ENCODE measurements at places on chromosomes 11 and 22.
A peak's percentile ranks its signal among the peaks of the same experiment; 100 is the strongest.

- no peak for DNase-seq
Measured at GRCh38 chr22:45006111-45006963, 3.5 kb downstream of the PHF21B start.

DNA sequence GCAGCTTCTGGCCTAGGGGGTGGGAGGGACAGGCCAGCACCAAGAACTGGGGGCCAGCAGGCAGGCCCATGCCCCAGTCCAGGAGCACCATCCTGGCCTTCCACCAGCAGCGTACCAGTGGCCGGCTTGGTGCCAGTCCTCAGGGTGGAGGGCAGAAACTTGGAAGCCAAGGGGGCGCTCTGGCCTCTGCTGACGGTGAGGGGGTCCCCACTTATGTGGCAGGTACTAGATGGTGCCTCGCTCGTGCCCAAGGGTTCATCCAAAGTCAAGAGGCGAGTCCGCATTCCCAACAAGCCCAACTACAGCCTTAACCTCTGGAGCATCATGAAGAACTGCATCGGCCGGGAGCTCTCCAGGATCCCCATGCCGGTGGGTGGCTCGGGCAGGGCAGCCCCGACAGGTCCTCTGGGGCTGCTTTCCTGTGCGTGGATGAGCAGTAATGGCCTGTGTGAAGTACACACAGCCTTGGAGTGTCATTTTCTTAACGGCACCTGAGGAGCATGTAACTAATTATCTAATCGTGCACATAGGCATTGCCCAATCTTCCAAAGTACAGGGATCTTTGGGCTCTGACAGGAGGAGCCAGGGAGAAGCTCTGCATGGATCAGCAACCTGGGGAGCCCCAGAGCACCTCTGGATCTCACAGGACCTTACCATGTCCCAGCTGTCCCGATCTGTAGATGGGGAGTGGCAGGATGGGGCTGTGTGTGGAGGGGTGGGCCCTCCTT is 79.1 kb downstream of the MORC2 start:
- no peak for DNase-seq

DNA sequence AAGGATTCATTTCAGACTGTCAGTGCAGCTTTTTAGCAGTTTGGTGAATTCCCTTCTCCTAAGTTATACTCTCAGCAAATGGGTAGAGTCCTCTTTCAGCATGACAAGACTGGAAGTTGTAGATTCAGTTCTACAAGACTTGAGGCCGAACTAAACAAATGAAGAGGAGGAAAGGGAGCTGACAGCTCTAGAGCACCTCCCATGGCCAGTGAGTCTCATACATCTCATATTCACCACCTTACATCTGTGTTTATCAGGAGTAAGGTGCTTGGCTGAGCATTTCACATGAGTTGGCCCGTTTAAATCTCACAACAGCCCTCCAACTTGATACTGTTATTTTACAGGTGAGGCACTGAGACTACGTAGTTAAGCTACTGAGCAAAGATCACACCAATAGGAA is 30.4 kb downstream of the SEZ6L start:
- DNase-seq, result no peak

DNA sequence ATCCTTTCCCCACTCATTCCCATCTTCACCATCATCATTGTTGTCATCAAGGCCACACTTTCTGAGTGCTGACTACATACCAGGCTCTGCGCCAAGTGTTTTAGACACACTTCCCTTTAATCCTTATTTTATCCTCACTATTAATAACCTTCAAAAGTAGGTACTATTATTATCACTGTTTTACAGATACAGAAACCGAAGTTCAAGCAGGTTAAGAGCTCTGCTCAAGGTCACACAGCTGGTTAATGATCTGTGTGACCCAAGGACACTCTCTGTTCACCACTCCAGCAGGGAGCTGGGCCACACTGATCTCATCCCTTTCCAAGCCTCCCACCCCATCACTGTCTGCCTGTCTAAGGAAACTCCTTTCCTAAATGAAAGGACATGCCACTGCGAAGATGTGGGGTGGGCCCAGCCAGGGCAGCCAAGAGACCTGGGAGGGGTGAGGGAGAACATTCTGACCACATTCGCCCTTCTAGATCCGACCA is 17.2 kb upstream of the TSKU start:
- no peak for DNase-seq

- no peak for DNase-seq
Measured at GRCh38 chr11:70908223-70908622, 344.2 kb downstream of the SHANK2 start.

DNA sequence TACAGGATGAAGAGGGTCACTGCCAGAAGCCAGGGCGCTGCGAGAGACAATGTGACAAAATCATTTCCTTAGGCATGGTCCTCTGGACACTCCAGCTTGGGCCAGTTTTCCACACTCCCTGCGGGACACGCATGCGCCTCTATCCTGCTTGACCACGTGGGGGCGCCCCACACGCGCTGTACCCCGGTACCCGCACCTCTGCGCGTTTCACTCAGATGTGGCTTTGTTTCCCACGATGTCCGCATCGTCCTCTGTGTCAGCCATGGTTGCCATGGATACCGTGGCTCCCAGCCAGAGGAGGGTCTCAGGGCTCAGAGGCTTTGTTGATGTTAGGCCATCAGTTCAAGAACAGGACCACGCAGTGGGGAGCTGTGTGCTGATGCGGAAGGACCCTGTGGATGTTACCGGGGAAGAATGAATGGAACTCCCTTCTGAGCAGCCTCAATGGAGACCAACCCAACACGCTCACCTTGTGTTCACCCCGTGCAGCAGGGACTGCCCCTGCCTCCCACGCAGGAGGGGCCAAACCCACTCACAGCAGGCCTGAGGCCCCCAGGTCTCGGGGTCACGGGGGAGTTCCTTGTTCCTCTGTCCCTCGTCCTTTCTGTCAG is 101.1 kb upstream of the SLC22A12 start:
- peak; percentile 73 for DNase-seq

DNA sequence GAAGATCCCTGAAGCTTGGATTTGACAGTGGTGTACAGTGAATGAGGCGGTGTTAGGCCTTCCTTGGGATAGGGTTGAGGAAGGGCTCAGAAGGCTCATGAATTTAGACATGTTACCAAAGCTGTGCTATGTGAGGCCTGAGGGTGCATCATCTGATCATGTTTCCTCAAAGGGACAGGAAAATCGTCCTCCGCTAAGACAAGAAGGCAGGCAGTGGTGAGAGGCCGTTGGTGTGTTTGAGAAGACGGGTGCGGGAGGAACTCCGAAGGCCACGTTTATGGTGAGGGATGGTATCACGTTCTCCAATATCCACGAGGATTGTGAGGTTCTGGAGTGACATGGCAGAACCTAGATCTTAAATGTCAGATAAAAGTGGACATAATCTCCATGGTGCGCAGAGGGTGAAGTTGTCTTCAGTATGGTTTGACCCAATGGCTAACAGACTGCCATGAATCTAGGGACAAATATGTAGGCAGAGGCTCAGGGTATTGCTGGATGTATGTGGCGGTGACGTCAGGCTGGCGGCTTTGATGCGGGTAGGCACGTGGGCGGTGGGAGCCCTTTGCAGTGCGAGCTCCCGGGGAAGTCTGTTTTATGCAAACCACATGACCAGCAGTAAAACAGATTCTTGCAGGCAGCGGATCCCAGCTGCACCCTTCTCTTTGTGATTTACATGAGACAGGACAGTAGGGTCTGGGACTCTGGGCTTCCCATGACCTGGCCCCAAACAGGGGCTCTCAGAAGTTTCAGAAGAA is 242.3 kb upstream of the B3GAT1 start:
- no peak for DNase-seq

- peak; percentile 20 for DNase-seq
Measured at GRCh38 chr11:3000032-3000961, 8.2 kb upstream of the NAP1L4 start.

- no peak for DNase-seq
Measured at GRCh38 chr11:26762089-26762488, 40.2 kb upstream of the SLC5A12 start.

DNA sequence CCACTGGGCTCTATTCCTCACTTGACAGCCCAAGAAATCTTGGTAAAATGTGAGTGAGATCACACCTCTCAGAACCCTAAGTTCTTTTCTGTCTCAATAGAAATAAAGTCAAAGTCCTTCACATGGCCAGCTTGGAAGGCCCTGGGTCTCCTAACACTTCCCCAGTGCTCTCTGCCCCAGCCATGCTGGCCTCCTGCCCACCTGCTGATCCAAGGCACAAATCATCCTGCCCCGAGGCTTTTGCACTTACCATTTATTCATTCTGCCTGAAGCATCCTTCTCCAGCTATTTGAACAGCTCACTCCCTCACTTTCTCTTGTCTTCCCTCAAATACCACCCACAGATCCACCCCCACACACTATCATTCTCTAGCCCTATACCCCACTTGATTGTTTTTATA is 26.4 kb downstream of the ISX start:
- no peak for DNase-seq

GRCh38 chr22:49425356-49425755 is 402.3 kb downstream of the BRD1 start:
- DNase-seq, result no peak

GRCh38 chr11:42625757-42626665 is 685.8 kb upstream of the API5 start:
- no peak for DNase-seq

Measured in hematopoietic multipotent progenitor cell treated with erythropoietin and hydrocortisone succinate and interleukin-3 and kit ligand, for 8 days (in vitro differentiated cells).